ENCODE measurements at places on chromosomes 11 and 22.

DNA sequence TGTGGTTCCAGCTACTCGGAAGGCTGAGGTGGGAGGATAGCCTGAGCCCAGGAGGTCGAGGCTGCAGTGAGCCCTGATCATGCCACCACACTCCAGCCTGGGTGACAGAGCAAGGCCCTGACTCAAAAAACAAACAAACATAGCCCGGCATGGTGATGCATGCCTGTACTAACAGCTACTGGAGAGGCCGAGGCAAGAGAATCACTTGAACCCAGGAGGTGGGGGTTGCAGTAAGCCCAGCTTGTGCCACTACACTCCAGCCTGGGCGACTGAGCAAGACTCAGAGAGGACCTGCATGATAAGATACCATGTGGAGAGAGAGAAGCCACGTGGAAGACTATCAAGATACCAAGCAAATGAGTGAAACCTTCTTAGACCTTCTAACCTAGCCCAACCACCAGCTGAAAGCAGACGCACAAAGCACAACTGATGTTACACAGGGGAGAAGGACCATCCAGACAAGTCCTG, 36.1 kb downstream of the AMBRA1 start:
- no peak for DNase-seq

- DNase-seq = no peak
Measured at GRCh38 chr11:92253421-92253820, 28.8 kb downstream of the FAT3 start.

- no peak for DNase-seq
Measured at GRCh38 chr11:110409174-110409573, 20.6 kb upstream of the FDX1 start.

GRCh38 chr11:135074397-135074998, 662.5 kb upstream of the B3GAT1 start:
- no peak for DNase-seq

GRCh38 chr22:31615940-31616314, 46.1 kb downstream of the PISD start:
- DNase-seq = no peak

DNA sequence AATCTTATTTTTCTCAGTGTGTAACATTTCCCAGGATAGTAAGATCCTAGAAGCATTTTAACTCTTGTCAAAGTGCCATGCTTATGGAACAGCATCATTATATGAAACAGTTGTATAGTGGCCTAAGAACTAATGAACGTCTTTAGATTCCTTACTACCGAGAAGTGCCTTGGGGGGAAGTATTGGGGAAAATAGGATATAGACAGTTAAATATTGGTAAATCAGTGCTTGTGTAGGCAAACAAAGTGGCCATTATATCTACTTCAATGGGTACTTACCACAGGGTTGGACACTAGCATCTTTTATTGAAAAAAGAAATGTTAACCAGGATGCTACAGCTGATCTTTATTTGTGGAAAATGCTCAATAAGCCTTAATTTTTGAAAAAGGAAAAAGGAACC, 11.3 kb downstream of the FAR1 start:
- DNase-seq = no peak

DNA sequence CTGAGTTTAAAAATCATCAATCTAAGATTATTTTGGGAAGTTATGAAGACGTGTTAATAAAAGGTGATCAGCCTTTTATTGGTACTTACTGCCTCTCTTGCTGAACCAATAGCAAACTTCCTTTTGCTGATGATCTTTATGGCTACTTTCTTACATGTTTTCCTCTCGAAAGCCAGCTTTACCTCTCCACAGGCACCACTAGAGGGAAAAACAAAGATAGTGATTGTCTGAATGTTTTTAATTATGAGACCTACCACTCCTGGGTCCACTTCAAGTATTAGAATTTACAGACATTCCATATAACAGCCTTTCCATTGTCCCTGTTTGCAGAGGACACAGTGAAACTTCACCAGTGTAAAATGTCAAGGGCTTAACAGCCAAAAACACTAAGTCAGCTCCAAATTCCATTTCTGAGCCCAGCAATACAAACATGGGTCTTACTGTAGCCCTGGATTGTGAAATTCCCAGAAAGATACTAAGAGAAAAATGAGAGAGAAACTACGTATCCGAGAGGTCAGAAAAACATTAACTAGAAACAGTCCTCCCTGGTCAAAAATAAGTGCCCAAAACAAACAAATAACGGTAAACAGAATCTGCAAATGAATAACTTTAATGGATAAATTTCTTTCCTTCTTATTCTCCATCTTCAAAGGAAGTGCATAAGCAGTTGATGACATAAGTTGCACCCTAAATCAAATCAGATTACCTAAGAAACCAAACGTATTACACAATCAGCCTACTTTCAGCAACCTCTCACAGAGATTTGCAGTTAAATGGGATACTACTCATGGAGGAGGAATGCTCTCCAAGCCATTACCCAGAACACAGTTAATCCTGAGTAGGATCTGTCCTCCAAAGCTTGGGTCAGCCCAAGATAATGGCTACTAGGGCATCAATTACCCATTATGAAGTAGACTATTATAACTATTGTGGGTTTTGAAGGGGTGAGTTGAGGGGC, 29.5 kb downstream of the CHEK2 start:
- DNase-seq = peak; percentile 91

DNA sequence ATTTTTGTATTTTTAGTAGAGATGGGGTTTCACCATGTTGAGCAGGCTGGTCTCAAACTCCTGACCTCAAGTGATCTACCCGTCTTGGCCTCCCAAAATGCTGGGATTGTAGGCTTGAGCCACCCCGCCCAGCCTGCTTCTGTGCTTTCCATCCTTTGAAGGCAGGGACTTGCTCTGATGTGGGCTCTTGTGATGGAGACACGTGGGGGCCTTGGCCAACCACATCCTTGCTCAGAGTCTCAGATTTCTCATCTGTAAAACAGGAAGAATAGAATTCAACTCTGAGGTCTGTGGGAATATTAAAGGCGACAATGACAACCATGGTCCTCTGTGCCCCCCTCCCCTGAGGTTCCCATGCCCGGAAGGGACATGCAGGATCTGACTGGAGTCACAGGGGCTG, 3.8 kb upstream of the GGA1 start:
- DNase-seq = no peak

- no peak for DNase-seq
Measured at GRCh38 chr11:35937111-35937510, 6.8 kb upstream of the LDLRAD3 start.

DNA sequence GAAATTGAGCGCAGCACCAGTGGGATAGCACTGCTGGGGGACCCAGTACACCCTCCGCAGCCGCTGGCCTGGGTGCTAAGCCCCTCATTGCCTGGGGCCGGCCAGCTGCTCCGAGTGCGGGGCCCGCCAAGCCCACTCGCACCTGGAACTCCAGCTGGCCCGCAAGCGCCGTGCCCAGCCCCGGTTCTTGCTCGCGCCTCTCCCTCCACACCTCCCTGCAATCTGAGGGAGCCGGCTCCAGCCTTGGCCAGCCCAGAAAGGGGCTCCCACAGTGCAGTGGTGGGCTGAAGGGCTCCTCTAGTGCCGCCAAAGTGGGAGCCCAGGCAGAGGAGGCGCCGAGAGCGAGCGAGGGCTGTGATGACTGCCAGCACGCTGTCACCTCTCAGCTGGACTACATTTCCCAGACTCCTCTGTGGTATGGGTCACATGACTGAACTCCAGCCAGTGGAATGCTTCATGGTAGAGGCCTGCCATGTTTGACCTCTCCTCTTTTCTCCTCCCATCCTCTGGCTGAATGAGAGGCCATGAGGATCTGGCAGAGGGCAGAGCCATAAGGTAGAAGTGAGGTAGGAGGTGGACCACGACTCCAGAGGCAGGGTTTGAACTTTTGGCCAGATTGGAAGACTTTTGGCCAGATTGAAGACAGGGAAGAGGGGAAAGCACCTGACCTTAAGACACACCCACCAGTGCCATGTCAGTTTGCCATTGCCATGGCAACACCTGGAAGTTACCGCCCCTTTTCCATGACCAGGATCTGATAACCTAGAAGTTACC, 6.2 kb downstream of the MRGPRD start:
- no peak for DNase-seq

- DNase-seq = no peak
Measured at GRCh38 chr11:87290304-87290922, 252.7 kb downstream of the TMEM135 start.

GRCh38 chr11:126267650-126268049, 1.0 kb downstream of the SRPRA start:
- no peak for DNase-seq

DNA sequence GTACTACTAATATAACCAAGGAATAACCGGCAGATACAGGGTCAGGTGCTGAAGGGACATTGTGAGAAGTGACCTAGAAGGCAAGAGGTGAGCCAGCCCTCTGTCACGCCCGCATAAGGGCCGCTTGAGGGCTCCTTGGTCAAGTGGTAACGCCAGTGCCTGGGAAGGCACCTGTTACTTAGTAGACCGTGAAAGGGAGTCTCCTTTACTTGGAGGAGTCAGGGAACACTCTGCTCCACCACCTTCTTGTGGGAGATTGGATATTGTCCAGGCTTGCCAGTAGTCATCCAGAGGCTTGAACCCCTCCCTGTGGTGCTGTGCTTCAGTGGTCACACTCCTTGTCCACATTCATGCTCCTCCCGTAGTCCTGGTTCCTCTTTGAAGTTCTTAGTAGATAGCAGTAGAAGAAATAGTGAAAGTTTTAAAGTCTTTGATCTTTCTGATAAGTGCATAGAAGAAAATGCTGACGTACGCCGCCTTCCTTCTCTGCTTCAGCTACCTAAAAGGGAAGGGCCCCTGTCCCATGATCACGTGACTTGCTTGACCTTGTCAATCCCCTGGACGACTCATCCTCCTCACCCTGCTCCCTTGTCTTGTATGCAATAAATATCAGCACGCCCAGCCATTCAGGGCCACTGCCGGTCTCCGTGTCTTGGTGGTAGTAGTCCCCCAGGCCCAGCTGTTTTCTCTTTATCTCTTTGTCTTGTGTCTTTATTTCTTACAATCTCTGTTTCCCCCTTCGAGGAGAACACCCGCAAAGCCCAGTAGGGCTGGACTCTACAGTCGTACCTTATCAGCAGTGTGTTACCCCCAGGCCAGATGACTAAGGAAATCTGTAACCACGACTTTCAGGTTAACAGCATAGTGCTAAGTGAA, 6.1 kb downstream of the NUP50 start:
- DNase-seq = no peak

- no peak for DNase-seq
Measured at GRCh38 chr22:43144949-43145348, 1.8 kb upstream of the MCAT start.

DNA sequence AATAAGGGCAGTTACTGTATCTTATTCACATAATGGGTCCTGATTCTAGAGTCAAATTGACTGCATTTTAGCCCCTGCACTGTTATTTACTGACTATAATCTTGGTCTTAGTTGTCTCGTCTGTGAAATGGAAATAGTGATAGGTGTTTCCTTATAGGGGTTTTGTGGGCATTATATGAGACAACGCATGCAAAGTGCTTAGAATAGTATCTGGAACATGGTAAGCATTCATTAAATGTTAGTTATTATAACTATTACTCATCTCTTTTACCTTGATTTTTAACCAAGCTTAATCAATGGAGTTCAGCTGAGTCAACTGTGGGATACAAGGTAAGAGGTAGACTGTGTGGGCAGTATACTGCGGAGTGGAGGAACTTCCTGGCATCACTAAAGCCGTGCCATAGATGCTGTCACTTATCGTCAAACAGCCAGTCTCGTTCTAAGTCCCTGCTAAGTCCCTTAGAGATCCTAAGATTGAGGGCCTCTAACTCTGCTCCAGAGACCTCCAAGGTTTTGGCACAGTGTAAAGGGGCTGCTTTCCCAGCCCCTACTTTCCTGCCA, 2.6 kb upstream of the ZC3H12C start:
- DNase-seq = no peak

- no peak for DNase-seq
Measured at GRCh38 chr22:46429325-46429853, 93.9 kb downstream of the TRMU start.

DNA sequence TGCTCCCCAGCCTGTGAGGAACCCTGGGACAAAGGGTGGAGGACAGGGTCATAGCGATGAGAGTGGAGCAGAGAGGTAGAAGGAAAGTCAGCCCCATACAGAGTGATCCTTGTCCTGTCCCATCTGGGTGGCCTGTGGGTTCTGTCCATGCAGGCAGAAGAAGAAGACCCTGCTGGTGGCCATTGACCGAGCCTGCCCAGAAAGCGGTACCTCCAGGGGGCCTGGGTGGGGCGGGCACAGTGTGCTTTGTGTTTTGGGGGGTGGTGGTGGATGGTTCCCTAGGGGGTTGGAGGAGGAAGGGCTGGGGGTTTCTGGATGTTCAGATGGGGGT, 7.9 kb downstream of the SIDT2 start:
- DNase-seq = no peak

DNA sequence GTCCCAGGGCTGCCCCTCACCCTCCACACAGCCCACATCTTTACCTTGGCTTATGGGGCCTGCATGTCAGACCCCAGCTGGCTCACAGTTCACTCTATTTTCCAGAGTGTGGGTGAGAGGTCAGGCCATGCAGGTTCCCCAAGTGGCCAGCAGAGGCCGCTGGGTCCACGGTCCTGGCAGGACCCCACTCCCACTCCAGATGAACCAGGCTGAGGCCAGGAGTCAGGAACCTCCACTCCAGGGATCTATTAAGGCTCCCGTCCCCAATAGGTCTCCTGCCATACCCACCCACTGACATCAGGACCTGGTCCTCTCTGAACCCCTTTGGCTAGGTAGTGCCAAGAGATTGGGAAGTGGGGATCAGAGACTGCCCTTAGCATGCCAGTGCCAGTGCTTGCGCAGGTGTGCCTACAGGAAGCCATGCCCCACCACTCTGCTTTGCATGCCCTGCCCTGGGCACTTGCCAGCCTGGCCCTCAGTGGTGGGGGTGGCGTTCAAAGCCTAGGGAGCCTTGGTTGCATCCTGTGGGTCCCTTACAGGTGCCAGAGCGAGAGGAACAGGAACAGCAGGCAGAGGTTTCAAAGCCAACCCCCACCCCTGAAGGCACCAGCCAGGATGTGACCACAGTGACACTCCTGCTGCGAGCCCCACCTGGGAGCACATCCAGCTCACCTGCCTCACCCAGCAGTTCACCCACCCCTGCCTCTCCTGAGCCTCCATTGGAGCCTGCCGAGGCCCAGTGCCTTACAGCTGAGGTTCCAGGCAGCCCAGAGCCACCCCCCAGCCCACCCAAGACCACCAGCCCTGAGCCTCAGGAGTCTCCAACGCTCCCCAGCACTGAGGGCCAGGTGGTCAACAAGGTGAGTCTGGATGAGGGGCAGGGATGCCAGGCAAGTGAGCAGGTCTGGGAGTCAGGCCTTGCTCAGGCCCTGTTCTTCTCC, 8.3 kb downstream of the SMTN start:
- no peak for DNase-seq

- DNase-seq = peak; percentile 52
Measured at GRCh38 chr11:83827520-83827919, 541.4 kb upstream of the CCDC90B start.

DNA sequence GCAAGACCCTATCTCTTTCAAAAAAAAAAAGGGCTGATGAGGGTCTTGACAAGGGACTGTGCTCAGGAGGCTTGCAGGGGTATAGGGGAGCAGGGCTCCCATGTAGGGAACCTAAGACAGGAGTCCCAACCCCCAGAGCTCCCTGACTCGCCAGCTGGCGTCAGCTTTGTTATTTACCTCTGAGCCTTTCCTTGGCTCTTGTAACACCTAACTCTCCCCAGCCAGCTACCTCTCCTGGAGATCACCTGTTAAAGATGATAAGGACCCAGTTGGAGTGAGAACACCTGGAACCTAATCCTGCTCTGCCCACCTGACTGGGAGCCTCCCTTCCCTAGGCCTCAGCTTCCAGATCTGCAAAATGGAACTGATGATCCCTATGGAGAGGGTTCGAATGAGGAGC, 13.2 kb downstream of the SLC35E4 start:
- DNase-seq = no peak

- DNase-seq = no peak
Measured at GRCh38 chr11:118606844-118607228, 579 bp upstream of the PHLDB1 start.

GRCh38 chr11:65858681-65859087, 704 bp upstream of the CFL1 start:
- no peak for DNase-seq

Data from fibroblast of skin of left biceps (primary cell).